ENCODE measurements at places on chromosomes 2 and 18. TPM values are rescaled to one million over a fixed set of nuclear protein-coding genes. Genes with fewer than 3 reads are reported as not detected.

Gene IL36RN
- total RNA-seq, result not detected

Gene EIF4E2
- total RNA-seq, result 45.5 TPM

- H3K36me3 ChIP-seq, result no peaks in the 10 kb centered on the region
- H3K4me1 ChIP-seq, result peaks cover 6% of the 10 kb centered on the region
- no peaks in the 10 kb centered on the region for H3K27me3 ChIP-seq
- DNase-seq, result no peak
These were observed 34.3 kb downstream of the TWIST2 start for GRCh38 chr2:238882082-238882755.

DNA sequence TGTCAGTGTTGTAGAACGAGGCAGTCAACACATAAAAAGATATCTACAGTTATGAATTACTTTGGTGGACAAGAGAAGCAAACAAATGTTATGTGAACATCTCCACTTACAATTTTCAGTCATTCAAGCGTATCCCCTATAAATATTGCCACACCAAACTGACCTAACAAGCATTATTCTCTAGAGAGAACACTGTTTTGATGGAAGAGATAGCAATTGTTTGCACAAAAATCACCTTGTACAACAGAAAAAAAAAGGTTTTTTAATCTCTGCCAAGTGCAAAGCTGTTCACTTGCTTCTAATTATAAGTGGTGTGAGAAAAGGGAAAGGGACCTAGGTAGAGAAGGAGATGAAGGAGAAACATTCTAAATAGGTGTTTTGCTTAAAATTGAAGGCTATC is 33.8 kb downstream of the PID1 start:
- no peak overlapping the region for H3K27ac ChIP-seq
- no peak for DNase-seq
- H3K36me3 ChIP-seq, result no peaks in the 10 kb centered on the region
- H3K27me3 ChIP-seq, result no peaks in the 10 kb centered on the region

DNA sequence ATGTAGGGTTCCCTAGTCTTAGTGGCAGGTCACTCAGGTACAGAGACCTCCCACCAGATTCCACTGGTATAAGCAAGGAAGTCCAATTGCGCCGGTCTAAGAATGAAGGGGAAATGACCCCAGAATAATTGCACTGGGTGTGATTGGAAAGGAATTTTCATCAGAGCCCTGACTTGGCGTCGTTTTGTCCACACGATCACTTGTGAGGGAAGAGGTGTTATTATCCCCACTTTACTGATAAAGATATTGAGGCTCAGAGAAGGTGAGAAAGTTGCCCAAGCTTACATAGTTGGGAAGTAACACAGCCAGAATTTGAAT is 61.5 kb downstream of the CIB4 start:
- H3K4me1 ChIP-seq, result no peaks in the 10 kb centered on the region
- H3K27ac ChIP-seq, result no peak overlapping the region
- no peaks in the 10 kb centered on the region for H3K27me3 ChIP-seq
- H3K4me3 ChIP-seq, result no peak overlapping the region
- DNase-seq, result no peak
- H3K36me3 ChIP-seq, result no peaks in the 10 kb centered on the region

- no peaks in the 10 kb centered on the region for H3K36me3 ChIP-seq
- peaks cover 5% of the 10 kb centered on the region for H3K4me1 ChIP-seq
- no peaks in the 10 kb centered on the region for H3K27me3 ChIP-seq
- no peak overlapping the region for H3K27ac ChIP-seq
- DNase-seq, result no peak
These were observed 26.4 kb downstream of the ELP2 start for GRCh38 chr18:36155851-36156757.
